Heart left ventricle (tissue), 16 donors: ENCODE measurements at places on chromosomes 3 and 15. TPM values are rescaled to one million over a fixed set of nuclear protein-coding genes. Genes with fewer than 3 reads are reported as not detected.

GRCh38 chr15:80105193-80105592, 45.7 kb downstream of the ZFAND6 start:
- no peaks in the 10 kb centered on the region for H3K27me3 ChIP-seq
- DNase-seq, result no peak
- no peak overlapping the region for H3K27ac ChIP-seq
- H3K4me1 ChIP-seq, result no peaks in the 10 kb centered on the region
- no peak overlapping the region for H3K4me3 ChIP-seq
- no peaks in the 10 kb centered on the region for H3K36me3 ChIP-seq

DNA sequence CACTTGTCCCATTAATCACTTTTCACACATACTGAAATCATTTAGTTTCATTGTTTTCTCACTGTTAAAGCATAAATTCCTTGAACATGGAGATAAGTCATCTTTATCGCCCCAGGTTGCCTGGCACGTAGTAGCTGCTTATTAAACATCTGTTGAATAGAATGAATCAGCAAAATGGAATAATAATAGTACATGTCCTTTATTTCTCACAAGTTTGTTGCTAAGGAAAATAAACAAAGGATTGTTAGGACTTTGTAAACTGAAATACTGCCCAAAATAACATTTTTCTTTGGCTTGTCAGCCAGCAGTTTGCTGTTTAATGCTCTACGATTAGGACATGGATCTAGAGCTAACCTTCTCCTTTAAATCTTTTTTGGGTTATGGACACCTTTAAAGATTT, 17.9 kb downstream of the SLC35A5 start:
- peaks cover 6% of the 10 kb centered on the region for H3K36me3 ChIP-seq
- DNase-seq, result no peak
- peaks cover 7% of the 10 kb centered on the region for H3K4me1 ChIP-seq
- H3K4me3 ChIP-seq, result no peak overlapping the region
- H3K27me3 ChIP-seq, result no peaks in the 10 kb centered on the region

Gene XYLB
- total RNA-seq, result 1.3 TPM

Gene MYRIP
- total RNA-seq, result 0.90 TPM

GRCh38 chr15:66411190-66411589, 24.5 kb downstream of the MAP2K1 start:
- no peaks in the 10 kb centered on the region for H3K36me3 ChIP-seq
- no peak overlapping the region for H3K4me3 ChIP-seq
- DNase-seq, result no peak
- H3K4me1 ChIP-seq, result peaks cover 60% of the 10 kb centered on the region
- H3K27ac ChIP-seq, result no peak overlapping the region

Gene POC1A
- 1.4 TPM for total RNA-seq

Gene SCAANT1
- total RNA-seq, result not detected

DNA sequence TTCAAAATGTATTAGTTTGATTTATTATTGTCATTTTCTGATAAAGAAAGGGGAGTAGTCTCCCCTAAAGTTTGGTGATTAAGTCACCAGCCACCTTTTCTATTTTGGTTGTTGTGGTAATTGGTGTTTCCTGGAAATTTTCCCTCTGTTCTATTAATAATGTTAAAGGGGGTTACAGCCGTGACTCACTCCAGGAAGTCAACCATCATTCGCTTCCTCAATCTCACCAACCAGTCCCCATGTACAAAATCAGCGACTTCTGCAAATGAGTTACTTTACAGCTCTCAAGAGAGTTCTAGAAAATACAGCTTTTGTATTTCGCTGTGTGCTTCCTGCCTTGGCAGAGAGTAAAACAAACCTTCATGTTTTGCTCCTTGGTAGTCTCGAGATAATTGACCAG, 285.1 kb downstream of the LPP start:
- peaks cover 35% of the 10 kb centered on the region for H3K4me1 ChIP-seq
- H3K36me3 ChIP-seq, result no peaks in the 10 kb centered on the region
- H3K4me3 ChIP-seq, result no peak overlapping the region
- H3K27ac ChIP-seq, result peak overlapping the region; percentile 45

Gene EOMES
- total RNA-seq, result 0.10 TPM

GRCh38 chr15:62568702-62569101, 403.6 kb upstream of the C2CD4B start:
- no peak for DNase-seq
- no peaks in the 10 kb centered on the region for H3K36me3 ChIP-seq
- H3K27ac ChIP-seq, result no peak overlapping the region
- no peaks in the 10 kb centered on the region for H3K27me3 ChIP-seq
- H3K4me3 ChIP-seq, result no peak overlapping the region

DNA sequence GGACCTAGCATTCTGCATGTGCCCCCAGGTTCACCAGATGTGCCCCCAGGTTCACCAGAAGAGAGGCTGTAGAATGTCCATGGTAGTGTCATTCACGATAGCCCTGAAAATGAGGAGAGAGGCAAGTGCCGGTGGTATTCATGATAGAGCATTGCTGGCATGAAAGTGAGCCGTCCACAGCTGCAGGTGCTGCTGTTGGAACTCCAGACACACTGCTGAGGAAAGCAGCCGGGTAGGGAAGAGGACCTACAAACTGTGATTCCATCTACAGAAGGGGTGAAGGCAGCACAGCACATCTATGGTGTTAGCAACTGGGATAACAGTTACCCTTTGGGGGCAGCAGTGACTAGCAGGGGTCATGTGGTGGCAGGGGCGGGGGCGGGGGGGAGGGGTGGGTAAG, 125.0 kb upstream of the PLXNA1 start:
- DNase-seq, result no peak
- no peaks in the 10 kb centered on the region for H3K27me3 ChIP-seq
- H3K36me3 ChIP-seq, result no peaks in the 10 kb centered on the region
- H3K4me3 ChIP-seq, result no peak overlapping the region
- no peak overlapping the region for H3K27ac ChIP-seq

Gene GOLGA6B
- total RNA-seq, result not detected

DNA sequence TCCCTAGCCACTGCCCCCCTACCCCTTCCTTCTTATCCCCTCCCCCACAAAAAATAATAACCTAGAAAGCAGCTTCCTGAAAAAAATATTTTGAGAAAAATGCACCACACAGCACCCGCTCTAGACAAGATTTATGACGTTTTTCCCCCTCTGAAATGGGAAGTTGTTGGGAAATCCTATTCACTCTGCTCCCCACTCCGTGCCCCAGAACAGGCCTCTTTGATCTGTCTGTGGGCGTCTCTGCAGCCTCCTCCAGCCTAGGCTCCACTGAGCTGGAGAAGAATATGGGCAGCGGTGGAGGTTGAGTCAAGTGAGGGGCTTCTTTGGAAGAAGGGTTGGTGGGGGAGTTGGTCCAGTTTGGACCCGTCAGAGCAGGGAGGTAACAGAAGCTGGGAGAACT, 28.5 kb upstream of the POLG start:
- H3K27me3 ChIP-seq, result peaks cover 75% of the 10 kb centered on the region
- no peak for DNase-seq
- H3K4me3 ChIP-seq, result no peak overlapping the region
- H3K4me1 ChIP-seq, result peaks cover 20% of the 10 kb centered on the region

DNA sequence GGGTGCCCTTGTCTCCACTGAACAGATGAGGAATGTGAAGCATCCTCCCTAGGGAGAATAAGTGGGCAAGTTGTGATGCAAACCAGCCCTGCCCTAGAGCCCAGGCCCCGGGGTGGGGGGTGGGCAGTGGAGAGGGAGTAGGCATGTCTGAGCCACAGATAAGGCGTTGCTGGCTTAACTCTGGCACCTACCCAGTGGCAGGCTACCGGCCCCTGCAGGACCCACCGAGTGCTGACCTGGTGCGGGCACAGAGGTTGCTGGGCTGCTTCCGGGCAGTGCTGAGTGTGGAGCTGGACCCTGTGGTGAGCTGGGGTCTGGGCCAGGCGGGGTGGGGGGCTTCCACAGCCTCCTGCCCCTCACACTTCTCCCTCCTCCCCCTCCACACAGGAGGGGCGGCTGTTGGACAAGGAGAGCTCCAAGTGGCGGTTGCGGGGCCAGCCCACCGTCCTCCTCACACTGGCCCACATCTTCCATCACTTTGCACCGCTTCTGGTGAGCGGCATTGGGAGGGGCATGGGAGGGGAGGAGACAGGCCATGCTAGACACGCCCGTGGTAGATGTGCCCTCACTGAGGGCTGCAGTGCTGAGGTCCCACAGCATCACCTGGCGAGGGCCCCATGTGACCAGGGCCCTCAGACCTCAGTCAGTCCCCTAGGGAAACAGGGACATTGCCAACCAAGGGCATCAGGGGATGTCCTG, 10.1 kb downstream of the RNF123 start:
- H3K4me3 ChIP-seq, result no peak overlapping the region
- H3K36me3 ChIP-seq, result peaks cover 35% of the 10 kb centered on the region
- DNase-seq, result no peak
- no peaks in the 10 kb centered on the region for H3K4me1 ChIP-seq
- no peaks in the 10 kb centered on the region for H3K27me3 ChIP-seq
- peak overlapping the region; percentile 43 for H3K27ac ChIP-seq

Gene SQOR
- total RNA-seq, result 17.5 TPM

- H3K36me3 ChIP-seq, result no peaks in the 10 kb centered on the region
- H3K27me3 ChIP-seq, result no peaks in the 10 kb centered on the region
- H3K4me3 ChIP-seq, result no peak overlapping the region
- no peak overlapping the region for H3K27ac ChIP-seq
Observed at GRCh38 chr3:155504682-155505081, 211.2 kb upstream of the STRIT1 start.

DNA sequence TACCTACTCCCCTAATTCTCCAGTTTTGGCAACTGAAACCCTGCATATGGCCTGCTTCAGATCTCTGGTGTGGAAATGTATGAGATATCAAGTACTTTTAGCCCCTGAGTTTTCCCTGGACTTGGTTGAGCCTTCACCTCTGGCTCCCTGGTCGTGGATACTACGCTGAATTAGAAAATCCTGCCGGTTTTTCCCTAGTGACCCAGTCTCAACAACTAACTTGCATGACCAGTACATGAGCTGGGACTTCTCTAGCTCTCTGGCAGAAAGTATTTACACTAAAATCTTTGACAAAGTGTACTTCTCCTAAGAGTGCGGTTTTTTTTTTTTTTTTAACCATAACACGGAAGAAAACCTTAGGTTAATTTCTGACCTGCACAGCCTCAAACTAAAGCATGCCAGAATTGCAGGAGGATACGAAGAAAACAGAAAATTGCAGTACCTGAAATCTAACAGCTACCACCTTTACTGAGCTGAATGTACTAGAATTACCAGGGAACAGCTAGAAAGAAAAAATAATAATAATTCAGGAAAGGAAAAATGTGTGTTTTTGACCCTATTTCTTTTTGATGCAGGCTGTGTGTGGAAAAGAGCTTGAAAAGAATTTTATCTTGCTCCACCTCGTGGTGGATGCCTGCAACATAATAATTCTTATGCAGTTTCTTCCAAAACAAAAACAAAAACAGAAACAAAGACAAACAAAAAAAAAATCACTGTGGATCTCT, 165.6 kb downstream of the GMNC start:
- no peaks in the 10 kb centered on the region for H3K36me3 ChIP-seq
- H3K4me1 ChIP-seq, result no peaks in the 10 kb centered on the region
- H3K4me3 ChIP-seq, result no peak overlapping the region
- H3K27me3 ChIP-seq, result no peaks in the 10 kb centered on the region
- no peak overlapping the region for H3K27ac ChIP-seq
- no peak for DNase-seq

Gene KBTBD13
- total RNA-seq, result 11.8 TPM

GRCh38 chr3:124837730-124838186, 49.4 kb downstream of the ITGB5 start:
- peaks cover 25% of the 10 kb centered on the region for H3K36me3 ChIP-seq
- no peak overlapping the region for H3K4me3 ChIP-seq
- H3K4me1 ChIP-seq, result peaks cover 47% of the 10 kb centered on the region
- DNase-seq, result peak; percentile 69

GRCh38 chr3:45406772-45407171, 18.4 kb downstream of the LARS2 start:
- no peaks in the 10 kb centered on the region for H3K27me3 ChIP-seq
- H3K36me3 ChIP-seq, result no peaks in the 10 kb centered on the region
- no peak for DNase-seq
- no peak overlapping the region for H3K4me3 ChIP-seq

DNA sequence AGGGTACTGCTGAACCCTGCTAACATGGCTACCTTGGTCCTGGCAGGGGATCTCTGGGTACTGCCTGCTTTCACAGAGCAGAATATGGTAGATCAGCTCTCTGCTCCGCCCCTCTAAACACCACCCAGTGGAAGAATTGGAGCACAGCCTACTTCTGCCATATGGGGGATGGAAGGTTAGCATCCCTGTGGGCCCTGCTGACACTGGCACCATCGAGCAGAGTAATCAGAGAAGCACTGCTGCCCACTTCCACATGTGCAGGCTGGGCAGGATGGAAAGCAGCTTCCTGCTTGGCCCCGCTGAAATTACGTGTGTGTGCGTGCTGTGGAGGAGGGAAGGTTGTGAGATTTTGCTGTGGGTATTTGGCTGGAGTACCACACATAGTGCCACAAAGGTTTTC, 24.8 kb downstream of the CCR1 start:
- no peak for DNase-seq
- H3K4me3 ChIP-seq, result no peak overlapping the region
- no peak overlapping the region for H3K27ac ChIP-seq

Gene DCLK3
- 0.44 TPM for total RNA-seq

DNA sequence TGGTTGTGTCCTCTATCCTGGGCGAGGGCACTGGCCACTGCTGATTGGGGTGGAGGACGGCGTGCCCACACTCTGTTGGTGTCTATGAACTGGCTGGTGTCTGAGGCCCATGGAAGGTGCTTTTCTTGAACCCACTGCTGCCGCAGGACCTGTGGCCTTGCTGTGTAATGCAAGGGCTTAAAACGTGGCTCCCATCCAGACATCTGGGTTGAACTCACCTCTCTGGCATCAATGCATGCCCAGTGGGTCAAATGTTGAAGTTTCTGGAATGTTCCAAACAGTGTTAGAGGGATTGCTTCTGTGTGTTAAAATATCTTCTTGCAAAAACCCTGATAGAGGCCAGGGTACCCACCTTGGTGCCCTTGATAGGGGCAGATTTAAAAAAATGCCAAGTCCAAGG, 42.6 kb downstream of the FAM3D start:
- H3K4me1 ChIP-seq, result peaks cover 16% of the 10 kb centered on the region
- no peaks in the 10 kb centered on the region for H3K27me3 ChIP-seq
- no peak for DNase-seq
- no peaks in the 10 kb centered on the region for H3K36me3 ChIP-seq
- H3K4me3 ChIP-seq, result no peak overlapping the region
- peak overlapping the region; percentile 90 for H3K27ac ChIP-seq

Gene RTP1
- total RNA-seq, result not detected
